AG09309 (cell line): ENCODE measurements at places on chromosomes 5 and 9.

DNA sequence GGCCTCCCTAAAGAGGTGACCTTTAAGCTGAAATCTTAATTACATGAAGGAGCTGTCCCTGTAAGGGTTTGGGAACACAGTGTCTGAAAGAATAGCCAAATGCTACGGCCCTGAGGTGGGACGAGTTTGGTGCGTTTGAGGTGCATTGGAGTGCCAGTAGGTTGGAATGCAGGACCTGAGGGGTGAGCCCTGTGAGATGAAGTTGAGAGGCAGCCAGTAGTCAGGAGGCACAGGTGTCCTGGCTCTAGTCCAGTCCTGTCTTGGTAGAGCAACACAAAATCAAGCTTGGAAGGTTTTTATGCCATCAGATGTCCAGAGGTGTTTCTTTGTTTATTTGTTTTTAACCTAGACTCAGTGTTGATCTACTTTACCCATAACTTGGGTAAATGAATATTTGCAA is 108.5 kb downstream of the ARHGAP26 start:
- no peak for DNase-seq

GRCh38 chr5:122743261-122743660 is 31.6 kb upstream of the SNX2 start:
- DNase-seq, result no peak

DNA sequence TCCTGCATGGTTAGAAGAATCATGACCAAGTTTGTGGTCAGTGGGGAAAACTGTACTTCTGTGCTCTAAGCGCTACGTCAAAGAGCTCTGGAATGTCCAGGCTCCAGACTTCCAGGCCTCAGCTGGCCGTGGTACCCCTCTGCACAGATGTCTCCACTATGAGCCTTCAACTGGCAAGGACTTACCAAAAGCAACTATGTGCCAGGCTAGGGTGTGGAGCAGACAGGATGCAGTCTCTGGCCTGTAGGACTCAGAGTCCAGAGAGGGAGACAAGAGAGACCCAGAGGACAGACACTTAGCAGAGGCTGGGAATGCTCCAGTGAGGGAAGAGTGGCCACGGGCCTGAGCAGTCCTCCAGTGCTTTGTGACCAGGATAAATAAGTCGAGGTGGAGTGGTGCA is 31.0 kb upstream of the TCF7 start:
- no peak for DNase-seq

DNA sequence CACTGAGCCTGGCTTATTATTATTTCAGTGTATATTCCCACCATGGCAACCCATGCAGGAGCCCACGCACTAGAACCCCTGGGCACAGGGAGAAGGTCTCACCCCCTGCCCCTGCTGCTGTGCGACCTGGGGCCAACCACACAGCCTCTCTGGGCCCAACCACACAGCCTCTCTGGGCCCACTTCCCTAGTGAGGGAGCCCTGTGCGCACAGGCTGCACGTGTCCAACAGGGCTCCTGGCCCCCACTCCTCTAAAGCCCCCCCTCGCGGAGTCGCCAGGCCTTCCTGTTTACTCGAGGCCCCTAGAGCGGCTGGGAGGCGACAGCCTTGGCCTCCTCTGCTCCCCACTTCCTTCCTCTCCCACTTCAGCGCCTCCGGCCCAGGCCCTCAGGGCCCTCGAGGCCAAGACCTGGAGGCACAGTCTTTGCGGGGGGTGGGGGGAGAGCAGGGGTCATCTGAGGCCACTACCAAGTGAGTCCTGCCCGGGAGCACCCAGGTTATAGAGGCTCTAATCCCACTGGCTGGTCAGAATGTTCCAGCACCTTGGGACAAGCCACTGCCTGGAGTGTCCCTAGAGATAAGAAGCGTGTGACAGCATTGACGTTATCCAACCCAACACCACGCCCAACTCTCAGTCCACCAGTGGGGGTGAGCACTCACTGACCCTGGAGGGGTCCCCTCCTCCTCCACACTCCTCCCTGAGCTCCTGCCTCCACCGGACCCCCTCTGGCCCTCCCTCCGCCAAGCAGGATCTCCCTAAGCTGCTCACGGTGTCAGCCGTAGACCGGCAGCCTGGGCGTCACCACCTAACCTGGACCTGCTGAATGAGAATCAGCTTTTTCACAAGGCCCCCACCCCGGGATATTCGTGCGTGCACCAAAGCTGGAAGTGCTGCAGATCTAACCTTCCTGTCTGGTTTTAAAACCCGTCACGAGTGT is 7.9 kb upstream of the ENG start:
- no peak for DNase-seq

- no peak for DNase-seq
These were observed 1.0 kb downstream of the TLE4 start for GRCh38 chr9:79572608-79573411.

- no peak for DNase-seq
These were observed 14.2 kb upstream of the FRRS1L start for GRCh38 chr9:109181284-109181683.

- DNase-seq, result no peak
These were observed 831 bp downstream of the INPP5E start for GRCh38 chr9:136438548-136439480.

DNA sequence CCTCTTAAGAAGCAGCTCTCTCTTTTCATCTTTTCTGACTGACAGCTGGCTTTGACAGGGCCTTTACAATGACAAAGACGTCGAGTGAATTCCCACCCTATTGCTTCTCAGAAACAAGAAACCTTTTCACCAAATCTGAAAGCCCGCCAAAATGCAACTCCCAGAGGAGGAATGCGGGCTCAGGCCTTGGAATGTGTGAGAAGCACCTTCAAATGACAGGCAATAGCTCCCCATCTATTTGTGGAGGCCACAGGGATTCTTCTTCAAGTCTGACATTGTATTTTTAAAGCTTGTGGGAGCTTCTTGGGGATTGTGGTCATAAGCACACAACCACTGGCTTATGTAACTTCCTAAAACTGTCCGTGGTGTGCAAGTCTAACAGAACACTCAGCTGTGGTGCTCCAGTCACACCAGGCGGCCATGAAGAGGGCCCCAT is 72.7 kb downstream of the DPYSL3 start:
- DNase-seq, result no peak

DNA sequence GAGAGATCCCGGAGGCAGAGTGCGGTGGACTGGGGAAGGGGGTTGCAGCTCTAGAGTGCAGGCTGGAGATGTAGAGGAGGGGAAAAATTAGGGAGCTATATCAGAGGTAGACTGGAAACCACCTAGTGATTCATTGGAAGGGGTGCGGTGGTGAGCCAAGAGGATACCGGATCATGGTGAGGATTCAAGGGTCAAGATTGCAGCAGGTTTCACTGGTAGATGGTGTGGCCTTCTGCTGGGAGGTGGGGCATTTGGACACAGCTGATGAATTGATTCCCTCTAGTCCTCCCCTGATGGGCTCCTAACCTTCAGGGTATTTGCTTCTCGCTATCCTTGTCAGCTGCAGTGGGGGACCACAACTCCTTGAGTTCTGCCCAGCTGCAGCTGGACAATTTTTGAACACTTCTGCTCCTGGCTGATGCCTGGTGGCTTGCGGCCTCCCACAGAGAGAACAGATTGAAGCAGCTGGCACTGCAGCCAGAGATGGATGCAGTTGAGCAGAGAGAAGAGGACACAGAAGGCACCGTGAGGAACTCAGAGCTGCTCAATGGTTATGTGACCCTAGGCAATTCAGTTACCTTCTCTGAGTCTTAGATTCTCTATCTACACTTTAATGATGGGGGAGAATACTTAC is 134.4 kb upstream of the ABCA1 start:
- DNase-seq, result no peak

GRCh38 chr5:172644266-172644665 is 3.2 kb downstream of the NEURL1B start:
- DNase-seq, result no peak

DNA sequence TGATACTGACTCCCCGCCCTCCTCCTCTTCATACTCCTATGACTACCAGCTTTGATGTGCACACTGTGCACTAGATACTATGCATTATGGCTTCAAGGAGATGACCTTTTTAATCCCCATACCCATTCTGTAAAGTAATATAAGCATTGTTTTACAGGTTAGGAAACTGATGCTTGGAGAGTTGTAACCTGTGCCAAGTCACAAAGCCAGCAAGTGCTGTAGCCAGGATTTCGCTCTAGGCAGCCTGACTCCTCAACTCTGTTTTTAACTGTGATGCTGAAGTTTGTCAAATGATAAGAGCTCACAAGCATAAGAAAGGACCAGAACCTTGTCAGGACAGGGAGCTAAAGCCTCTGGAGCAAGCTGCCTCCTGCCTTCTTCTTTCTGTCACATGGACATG is 461.3 kb downstream of the TMEM232 start:
- no peak for DNase-seq

- no peak for DNase-seq
These were observed 2.4 kb downstream of the FGFR4 start for GRCh38 chr5:177089127-177089526.

DNA sequence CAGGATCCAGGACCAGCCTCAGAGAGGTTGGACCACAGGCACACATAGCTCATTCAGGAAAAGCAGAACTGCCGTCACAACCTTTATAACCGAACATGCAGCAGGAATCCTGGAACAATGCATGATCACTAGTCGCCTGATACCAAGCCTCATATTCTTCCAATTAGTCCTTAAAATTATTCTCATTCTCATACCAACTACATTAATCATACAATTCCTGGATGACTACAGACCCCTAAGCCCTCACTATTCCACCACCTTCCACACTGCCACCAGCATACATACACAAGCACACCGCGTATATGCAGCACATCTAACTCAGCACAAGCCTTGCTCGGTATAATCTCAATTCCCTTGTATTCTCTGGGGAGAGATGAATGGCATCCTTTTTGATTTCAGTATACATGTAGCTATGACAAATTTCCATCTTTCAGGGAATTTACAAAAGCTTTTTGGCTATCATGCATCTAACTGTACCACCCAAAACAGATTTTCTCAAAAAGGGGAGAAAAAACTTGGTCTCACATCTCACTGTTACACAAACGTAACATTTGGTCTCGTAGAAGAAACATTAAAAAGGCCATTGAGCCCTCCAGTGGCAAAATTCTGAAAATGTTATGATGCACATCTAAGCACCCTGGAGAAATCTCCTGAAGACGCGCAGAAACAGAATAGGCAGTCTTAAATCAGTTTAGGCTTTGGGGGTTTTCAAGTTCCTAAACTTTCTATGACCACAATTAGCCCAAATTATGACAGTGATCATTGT is 46.2 kb downstream of the MCTP1 start:
- no peak for DNase-seq

GRCh38 chr5:132266836-132267160 is 9.3 kb downstream of the PDLIM4 start:
- no peak for DNase-seq

- no peak for DNase-seq
These were observed 1.9 kb downstream of the SSNA1 start for GRCh38 chr9:137190315-137190856.

DNA sequence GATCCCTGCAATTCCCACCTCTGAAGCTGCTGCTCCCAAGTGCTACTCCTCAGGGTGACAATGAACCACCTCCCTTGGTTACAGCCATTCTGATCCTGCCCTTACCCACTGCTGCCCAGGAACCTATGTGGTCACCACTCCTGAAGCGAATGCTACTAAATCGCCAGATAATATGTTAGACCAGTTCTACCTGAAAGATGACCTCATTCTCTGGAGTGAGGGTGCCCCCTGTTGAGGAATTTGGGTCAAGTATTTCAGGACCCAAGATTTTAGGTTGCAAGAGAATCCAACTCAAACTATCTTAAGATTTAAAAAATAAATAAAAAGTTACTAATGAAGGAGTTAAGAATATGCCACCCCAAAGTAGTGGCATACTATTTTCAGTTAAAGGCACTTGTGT is 5.8 kb upstream of the SNAPC3 start:
- no peak for DNase-seq

DNA sequence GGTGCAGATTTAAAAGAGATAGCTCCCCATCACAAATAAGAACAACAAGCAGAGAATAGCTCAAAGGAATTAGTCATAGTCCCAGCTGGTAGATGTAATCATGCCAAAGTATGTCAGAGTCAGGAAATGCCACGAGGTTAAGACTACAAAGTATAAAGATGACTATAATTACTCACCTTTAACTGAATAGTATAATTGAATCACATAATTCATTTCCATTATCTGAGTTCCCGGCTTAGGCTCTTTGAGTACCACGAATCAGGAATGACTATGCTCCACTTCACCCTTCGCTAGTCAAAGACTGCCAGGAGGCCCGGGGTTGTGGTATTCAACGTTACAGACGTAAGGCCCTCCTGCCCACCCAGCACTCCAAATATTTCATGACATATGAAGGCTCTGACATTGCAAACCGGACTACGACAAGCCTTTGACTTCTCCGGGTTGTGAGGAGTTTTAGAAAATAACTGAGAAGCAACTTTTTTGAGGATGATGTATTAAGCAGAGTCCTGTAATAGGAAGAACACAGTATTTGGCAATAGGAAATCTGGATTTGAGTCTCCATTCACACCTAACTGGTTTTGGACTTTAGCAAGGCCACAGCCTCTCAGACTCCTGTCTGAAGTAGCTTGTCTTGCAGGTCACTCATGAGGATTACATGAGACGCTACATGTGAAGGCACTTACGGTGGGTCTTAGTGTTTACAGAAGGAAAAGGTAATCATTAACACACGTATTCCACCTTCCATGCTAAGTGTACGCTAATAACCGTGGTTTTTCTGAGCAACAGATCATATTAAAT is 64.6 kb downstream of the ENC1 start:
- peak; percentile 52 for DNase-seq

DNA sequence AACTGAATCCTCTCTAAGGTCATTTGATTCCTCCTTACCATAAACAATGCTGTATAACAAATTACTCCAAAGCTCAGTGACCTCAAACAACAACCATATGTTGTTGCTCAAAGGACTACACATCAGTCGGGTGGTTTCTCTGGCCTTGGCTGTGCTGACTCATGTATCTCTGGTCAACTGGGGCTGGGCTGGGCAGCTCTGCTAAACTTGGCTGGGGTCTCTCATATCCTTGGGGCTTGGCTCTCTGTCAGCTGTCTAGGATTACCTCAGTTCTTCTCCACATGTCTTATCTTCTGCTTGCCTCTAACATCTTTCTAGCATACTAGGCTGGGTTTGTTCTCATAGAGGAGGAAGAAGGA is 86.4 kb downstream of the GALNT10 start:
- peak; percentile 86 for DNase-seq

DNA sequence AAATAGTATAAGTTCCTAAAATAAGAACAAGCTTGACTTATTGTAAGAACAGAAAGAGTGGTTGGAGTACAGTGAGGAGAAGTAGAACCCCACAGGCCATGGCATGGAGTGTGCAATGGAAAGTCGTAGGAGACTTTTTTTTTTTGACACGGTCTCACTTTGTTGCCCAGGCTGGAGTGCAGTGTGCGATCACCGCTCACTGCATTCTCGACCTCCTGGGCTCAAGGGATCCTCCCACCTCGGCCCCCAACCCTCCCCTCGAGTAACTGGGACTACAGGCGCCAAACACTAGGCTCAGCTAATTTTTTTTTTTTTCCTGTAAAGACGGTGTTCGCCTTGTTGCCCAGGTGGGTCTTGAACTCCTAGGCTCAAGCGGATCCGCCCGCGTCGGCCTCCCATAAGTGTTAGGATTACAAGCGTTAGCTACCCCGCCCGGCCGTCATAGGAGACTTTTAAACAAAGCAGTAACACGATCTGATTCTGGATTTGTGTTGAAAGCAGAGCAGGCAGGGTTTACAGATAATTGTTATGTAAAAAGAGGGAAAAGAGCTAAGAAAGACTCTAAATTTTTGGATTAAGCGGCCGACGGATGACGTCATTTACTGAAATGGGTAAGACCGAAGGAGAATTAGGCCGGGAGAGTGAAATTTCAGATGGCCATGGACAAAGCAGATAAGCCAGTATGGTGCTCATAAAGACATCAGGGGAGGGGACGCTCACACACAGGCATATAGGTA is 752 bp downstream of the TSTD2 start:
- peak; percentile 50 for DNase-seq

GRCh38 chr5:108950276-108950675 is 202.6 kb downstream of the FER start:
- DNase-seq, result no peak
